ENCODE measurements at places on chromosomes 7 and 10.

- no peak for DNase-seq
Observed at GRCh38 chr7:8702807-8703206, 269.4 kb downstream of the NXPH1 start.

DNA sequence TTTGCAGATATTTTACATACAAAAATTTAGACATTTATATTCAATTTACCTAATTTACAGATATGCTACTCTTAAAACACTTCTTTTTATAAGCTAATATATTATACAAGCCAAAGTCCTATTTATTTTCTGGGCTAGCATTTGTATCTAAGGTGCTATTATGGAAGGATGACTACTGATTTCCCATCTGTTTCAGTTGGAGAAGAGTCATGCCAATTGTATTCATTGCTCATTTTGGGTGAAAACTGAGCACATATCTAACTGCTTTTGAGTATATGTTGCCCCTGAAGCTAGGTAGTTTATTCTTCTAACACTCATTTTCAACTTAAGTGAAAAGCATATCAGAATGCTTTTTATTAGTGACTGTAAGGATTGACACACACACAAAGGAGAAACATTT, 172.9 kb downstream of the CDK14 start:
- DNase-seq = no peak

GRCh38 chr10:52701647-52702046, 70.9 kb downstream of the MBL2 start:
- DNase-seq = no peak

DNA sequence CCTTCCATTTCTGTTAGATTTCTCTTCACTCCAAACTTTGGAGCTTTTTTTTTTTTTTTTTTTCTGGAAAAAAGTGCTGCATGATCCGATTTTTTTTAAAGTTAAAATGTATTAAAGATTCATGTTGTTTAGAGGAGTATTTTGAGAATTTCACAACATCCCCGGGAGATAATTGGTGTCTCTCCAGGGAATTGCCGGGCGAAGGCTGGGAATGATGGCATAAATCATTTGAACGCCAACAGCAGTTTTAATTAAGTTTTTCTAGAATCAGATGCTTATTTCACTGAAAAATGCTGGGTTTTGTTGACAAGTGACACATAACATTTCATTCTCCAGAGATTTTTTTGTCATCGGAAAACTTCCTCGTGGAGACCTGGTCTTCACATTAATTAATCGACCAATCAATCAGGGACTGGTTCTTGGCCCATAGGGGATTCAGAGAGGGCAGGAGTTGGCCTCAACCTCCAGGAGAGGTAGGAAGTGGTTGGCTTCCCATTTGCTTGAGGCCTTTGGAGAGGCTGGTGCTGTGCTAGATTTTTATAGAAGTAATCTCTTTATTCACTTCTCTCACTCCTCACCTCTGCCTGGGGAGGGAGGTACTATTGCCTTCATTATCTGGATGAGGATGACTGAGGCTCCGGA, 439.4 kb downstream of the TYW1 start:
- DNase-seq = no peak

GRCh38 chr7:11486271-11486670, 345.7 kb downstream of the THSD7A start:
- DNase-seq = no peak

- DNase-seq = peak; percentile 79
Observed at GRCh38 chr7:101815826-101816594, 1.4 kb upstream of the CUX1 start.
